Spinal cord (tissue), 10 donors: ENCODE measurements at places on chromosomes 2 and 18. TPM values are rescaled to one million over a fixed set of nuclear protein-coding genes. Genes with fewer than 3 reads are reported as not detected.

Gene SOWAHC
- 19.5 TPM for total RNA-seq

Gene VSNL1
- 58.6 TPM for total RNA-seq

Gene TFPI
- total RNA-seq: 94.6 TPM

Gene XRCC5
- 256 TPM for total RNA-seq

Gene DPYSL5
- 30.6 TPM for total RNA-seq

Gene ATL2
- total RNA-seq: 118 TPM

Gene FOXD4L1
- total RNA-seq: 0.17 TPM

Gene UGT1A4
- total RNA-seq: not detected

Gene RBM45
- total RNA-seq: 20.3 TPM

Gene MYOM1
- 9.2 TPM for total RNA-seq

Gene AAK1
- total RNA-seq: 55.4 TPM

Gene SLC23A3
- total RNA-seq: 0.69 TPM

Gene COL6A3
- 429 TPM for total RNA-seq

Gene SERPINB10
- total RNA-seq: 3.7 TPM

Gene SPDYA
- 1.5 TPM for total RNA-seq
